Right forelimb (tissue), 1 donor: ENCODE measurements at places on chromosomes 13 and 19.

DNA sequence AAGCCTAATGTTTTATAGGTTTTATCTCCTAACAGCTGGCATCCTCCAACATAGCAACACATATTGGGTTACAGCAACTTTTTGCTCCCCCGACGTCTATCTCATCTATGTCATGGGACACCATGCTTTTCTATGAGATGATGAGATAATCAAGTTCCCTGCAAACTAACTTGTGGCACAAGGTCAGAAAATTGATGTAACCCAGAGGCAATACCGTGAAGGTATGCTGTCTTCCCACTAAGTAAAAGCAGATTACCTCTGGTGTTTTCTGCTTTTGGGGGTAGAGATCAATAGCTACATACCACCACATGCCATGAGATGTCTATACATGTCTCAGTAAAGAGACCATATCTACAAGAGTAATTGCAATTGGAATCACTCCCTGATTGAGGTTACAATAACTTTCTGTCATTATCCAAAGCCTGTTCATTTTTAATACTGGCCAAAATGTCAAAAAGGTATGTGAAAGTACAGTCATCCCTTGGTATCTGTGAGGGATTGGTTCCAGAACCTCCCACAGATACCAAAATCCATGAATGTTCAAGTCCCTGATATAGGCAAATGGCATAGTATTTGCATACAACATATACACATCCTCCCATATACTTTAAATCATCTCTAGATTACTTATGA, 131.3 kb downstream of the CYSLTR2 start:
- DNase-seq, result no peak

DNA sequence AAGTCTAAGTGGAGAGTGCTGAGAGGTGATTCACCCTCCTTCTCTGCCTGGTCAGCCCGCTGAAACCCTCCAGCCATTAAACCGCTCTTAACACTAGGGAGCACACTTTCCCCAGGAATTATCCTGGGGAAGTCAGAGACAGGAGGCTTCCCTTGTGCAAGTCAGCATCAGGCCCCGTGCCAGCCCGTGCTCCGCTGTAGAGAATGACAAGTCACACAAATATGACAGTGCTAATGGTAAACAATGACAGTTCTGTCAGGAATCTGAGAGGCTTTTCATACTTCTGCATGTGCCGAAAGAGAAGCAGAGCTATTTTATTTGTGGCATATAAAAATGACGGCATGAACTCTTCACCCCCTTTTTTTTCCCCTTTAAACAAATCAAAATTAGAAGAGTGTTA, 816.9 kb upstream of the SLC10A2 start:
- DNase-seq, result peak; percentile 85

GRCh38 chr13:52838433-52839107, 9.9 kb downstream of the PCDH8 start:
- DNase-seq, result no peak

- DNase-seq, result no peak
These were observed 20.3 kb downstream of the ZNF433 start for GRCh38 chr19:12015015-12015752.

GRCh38 chr19:18769989-18770528, 21.0 kb downstream of the COMP start:
- DNase-seq, result no peak

- DNase-seq, result no peak
These were observed 90.9 kb upstream of the ZNF507 start for GRCh38 chr19:32254509-32254890.

DNA sequence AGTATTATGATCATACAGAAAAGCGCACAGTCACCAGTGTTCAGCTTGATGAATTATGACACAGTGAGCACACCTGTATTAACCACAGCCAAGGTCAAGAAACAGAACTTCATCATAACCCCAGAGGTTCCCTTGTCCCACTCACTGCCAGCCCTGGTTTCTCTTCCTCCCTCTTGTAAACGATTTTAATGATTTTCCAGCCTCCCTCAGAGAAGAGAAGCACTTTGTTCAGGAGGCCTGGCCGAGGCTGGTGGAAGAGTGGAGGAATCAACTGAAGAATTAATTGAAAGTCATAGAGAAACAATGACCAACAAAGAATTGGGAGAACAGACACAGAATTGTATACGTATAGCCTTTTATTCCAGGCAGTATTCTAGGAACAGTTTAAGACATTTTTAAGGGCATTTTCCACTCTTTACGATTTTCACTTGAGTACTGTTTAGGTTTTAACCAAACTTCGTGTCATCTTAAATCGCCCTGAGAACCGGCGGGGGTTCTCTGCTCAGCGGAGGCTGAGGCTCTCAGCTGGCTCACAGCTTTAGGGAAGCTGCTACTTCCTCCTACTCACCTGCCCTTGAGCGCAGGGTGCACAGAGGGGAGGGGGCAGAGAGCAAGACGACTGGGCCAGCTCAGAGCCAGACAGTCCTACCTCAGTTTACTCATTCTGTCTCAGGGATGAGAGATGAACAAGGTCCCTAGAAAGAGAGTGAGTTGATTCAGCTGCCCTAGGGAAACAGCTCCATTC, 108.6 kb downstream of the AKAP11 start:
- no peak for DNase-seq

- no peak for DNase-seq
These were observed 130.2 kb downstream of the DNAJC15 start for GRCh38 chr13:43153436-43154090.

DNA sequence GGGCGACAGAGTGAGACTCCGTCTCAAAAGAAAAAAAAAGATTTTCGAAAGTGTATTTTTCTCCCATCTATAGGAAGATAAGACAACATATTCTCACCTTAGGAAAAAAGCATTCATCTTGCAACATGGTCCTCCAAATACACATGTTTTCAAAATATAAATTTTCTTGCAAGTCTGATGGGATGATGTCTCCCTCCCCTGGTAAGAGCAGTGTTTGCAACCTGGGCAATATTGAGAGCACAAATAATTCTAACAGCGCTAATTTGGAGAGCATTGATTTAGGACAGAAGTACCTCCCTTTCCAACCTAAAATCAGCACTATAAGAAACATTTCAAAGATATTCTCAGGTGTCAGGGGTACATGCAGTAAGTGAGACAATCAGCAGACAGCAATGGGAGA, 61.0 kb upstream of the SHISA2 start:
- DNase-seq, result no peak

GRCh38 chr13:110564472-110564985, 3.0 kb upstream of the RAB20 start:
- DNase-seq, result no peak

GRCh38 chr13:41327994-41328790, 17.1 kb downstream of the NAA16 start:
- DNase-seq, result no peak

GRCh38 chr13:20090349-20090748, 70.5 kb downstream of the GJA3 start:
- DNase-seq, result no peak

DNA sequence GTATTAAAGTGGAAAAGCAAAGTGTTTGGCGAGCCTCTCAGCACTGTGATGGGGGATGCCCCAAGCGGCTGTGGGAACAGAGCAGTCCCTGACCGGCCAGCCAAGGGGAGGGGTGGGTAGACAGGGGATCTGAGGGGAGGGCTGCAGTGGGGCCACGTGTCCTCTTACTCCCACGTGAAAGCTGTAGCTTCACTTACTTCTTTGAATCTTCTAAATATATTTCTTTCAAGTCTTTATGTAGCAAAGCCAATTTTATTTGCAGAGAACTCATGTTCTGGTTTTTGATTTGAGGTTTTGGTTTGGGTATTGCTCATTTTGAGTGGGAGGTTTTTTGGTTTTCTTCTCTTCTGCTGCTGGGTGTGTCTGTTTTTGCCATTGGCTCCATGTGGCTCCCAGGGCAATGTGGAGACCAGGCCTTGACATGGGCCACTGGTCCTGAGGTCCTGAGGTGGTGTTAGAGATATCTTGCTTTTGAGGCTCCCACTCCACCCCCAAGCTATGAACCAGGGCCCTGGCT, 17.7 kb upstream of the OVOL3 start:
- no peak for DNase-seq

DNA sequence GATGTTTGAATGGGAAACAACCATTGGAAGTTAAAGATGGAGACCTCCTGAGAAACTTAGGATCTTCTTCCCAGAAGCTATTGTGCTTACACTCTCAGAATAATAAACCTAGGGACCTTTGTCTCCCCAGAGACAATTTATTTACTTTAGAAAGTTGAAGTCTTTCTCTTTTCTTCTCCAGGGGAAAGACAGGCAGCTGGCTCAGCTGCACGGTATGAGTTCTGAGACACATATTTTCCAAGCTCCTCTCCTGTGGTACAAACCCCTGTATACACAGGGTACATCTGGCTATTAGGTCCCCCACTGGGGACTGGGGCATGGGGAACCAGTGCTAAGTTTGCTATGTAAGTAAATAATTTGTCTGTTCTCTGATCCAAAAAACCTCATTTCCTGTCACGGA, 67.5 kb upstream of the POSTN start:
- no peak for DNase-seq

DNA sequence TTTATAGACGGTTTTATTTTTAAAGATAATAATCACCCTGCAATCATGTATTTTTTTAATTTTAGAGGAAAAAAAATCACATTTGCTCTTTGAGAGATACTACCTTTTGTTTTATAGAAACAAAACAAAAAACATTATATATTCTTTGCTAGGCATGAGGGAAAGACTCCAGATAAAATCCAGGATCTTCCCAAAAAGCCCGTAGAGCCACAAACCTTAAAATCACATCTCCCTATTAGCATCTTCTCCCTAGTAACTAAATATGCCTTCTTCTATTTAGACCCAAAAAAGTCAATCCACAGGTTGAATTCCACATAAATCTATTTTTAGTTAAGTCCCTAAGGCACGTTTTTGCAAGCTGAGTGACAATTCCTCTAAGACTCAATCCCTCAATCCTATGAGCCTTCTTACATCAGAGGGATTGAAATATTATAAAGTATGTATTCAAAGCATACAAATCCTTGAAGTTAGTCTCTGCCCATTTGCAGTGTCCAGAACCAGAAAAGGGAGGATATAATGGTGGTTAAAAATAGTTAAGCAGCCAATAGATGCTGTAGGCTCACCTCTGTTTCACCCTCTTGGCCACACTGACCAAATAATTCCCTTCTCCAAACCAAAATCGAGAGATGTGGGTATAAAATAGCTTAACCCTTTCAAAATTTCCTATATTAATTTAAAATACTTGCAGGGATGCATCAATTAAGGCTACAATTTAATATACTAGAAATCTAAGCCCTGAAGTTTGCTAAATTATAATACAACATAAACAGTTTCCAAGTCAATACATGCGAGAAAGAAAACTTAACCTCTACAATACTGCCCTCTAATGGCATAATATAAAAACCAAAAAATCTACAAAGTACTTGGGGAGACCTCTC, 64.0 kb downstream of the SERP2 start:
- peak; percentile 41 for DNase-seq

DNA sequence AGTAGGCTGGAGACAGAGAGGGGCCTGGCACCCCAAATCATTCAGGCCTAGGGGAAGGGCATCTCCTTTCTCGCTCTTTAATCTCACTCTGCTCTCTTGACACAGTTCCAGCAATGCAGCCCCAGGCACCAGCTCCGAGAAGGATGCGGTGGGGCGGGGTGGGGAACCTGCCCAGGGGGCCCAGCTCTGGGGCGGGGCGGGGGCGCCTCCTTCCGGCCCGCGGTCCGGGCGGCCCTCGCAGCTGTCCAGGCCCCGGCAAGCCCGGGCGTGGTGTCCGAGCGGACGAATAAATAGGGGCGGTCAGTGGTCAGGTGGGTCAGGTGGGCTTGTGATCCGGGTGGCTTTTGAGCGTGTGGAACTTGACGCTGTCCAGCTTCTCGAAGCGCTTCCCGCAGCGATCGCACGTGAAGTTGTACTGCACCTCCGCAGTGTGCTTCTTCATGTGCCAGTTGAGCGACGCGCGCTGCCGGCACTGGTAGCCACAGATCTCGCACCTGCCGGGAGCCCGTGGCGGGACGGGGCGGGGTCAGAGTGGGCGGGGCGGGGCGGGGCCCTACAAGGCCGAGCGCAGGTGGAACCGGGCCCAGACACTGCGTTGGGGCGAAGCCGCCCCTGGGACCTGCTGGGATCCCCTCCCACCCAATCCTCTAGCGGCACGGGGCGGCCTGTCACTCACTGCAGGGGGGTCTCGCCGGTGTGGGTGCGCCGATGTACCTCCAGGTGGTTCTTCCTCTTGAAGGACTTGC, 2.7 kb upstream of the ELAVL3 start:
- no peak for DNase-seq

- no peak for DNase-seq
These were observed 4.0 kb downstream of the LRP3 start for GRCh38 chr19:33198169-33198568.

DNA sequence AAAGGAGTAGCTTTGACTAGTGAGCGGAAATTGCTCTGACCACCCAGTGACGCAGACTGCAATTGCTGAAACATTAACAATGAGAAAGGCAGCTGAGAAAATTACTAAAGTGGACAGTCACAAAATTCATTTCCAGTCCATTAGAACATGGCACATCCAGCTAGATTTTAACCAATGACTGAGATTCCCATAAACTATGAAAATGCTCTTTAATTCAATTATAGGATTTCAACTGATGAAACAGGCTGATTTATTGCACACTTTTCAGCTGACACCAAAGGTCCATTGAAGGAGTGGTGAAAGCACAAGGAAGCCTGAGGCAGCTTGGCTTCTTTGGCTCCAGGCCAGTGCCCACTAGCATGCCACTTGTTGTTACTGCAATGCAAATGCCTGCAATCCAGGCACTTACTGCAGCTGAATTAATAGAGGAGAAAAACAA, 933.4 kb downstream of the SLITRK6 start:
- DNase-seq, result no peak

DNA sequence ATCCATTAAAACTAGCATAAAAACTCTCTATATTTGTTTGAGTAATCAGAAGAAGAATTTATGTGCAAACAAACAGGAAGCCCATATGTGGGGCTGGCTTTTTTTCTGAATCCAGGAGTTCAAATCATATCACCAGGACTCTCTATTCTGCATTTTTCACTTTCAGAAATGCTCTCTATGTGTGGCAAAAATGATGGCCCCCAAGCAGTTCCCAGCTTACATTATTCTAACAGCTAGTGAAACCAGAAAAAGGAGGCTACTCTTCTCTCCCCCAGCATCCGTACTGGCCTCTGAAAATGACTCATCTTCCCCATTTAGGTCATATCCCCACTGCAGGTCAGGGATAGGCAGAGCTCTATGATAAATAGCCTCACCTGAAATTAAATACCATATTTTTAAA, 20.4 kb downstream of the RBM26 start:
- DNase-seq, result no peak

DNA sequence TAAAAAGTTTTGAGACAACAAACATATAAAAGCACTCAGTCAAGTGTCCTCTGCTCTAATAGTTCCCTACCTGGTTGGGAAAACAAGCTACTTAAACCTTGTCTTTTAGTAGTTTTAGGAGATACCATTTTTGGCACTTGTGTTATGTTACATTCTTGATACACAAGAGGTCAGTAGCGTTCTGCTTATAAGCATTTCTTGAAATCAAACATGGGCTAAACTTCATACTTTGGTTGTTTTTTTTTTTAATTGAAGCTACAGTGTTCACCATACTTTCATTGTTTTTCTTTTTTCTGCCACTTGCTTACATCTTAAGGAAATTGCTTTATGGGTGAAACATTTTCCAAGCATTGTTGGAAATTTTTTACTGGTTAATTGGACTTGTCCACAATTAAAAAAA, 12.9 kb downstream of the NHLRC3 start:
- no peak for DNase-seq

- DNase-seq, result no peak
These were observed 2.1 kb upstream of the PCDH17 start for GRCh38 chr13:57629391-57629804.

GRCh38 chr13:108346376-108346775, 76.9 kb downstream of the TNFSF13B start:
- DNase-seq, result no peak
